ENCODE measurements at places on chromosomes 2 and 18. TPM values are rescaled to one million over a fixed set of nuclear protein-coding genes. Genes with fewer than 3 reads are reported as not detected.

DNA sequence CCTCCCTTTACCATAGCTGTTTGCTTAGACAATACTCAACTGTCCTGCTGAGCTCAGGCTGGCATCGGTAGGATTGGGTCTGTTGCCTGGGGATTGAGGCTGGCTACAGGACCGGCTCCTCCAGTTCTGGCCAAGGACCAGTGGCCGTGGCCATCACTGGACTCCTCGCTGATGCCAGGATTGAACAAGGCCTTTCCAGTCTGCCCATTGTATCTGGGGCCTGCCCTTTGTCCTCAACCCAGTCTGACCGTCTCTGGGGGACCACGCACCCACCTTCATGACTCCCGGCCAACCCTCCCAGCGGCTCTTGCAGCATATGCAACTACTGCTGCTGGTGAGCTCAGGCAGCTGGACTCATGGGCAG is 28.7 kb downstream of the SH2D6 start:
- no peak for DNase-seq
- H3K27me3 ChIP-seq: no peaks in the 10 kb centered on the region
- no peaks in the 10 kb centered on the region for H3K36me3 ChIP-seq

- H3K27ac ChIP-seq: no peak overlapping the region
- no peak for DNase-seq
- no peaks in the 10 kb centered on the region for H3K4me1 ChIP-seq
- H3K36me3 ChIP-seq: no peaks in the 10 kb centered on the region
Observed at GRCh38 chr2:201699416-201699815, 972 bp upstream of the MPP4 start.

GRCh38 chr2:53505826-53506225 is 261.8 kb upstream of the CHAC2 start:
- H3K4me3 ChIP-seq: no peak overlapping the region
- H3K27ac ChIP-seq: no peak overlapping the region
- H3K27me3 ChIP-seq: no peaks in the 10 kb centered on the region

DNA sequence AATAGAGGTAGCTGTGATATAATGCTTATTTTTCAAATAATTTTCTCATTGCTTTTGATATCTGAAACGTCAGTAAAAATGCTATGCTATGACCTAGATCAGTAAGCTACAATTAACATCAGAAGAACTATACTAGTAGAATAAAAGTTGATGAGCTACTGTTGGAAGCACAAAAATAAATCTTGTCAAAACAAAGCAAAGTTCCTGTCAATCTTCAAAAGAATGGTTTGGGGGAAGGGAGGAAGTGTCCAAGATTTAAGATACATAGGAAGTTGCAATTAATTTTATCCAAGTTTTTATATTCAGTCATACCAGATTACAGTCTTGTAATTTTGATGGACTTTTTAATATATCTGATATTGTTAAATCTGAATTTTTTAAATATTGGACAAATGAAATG is 19.2 kb downstream of the IRS1 start:
- no peak overlapping the region for H3K27ac ChIP-seq
- no peaks in the 10 kb centered on the region for H3K27me3 ChIP-seq
- no peaks in the 10 kb centered on the region for H3K4me1 ChIP-seq
- no peak overlapping the region for H3K4me3 ChIP-seq

The SCN9A gene
- total RNA-seq: 12.0 TPM

All from colonic mucosa (tissue), 4 donors.